Occipital lobe (tissue), 3 donors: ENCODE measurements at places on chromosomes 2 and 18.

DNA sequence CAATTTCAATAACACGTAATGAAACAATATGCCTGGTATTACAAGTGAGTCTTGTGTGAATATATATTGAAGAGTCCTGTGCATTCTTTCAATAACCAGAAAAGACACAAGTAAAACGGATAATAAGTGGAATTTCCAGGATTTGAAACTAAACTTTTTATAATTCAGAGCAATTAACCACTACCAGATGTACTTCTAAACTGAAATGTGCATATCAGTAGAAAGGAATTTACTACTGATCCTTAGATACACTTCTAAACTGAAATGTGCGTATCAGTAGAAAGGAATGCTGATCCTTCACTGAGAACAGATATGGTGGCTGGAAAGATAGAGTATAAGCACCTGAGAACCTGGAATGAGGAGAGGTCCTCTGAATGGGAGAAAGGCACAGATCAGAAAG lies 470.9 kb upstream of the SPHKAP start:
- DNase-seq = no peak

DNA sequence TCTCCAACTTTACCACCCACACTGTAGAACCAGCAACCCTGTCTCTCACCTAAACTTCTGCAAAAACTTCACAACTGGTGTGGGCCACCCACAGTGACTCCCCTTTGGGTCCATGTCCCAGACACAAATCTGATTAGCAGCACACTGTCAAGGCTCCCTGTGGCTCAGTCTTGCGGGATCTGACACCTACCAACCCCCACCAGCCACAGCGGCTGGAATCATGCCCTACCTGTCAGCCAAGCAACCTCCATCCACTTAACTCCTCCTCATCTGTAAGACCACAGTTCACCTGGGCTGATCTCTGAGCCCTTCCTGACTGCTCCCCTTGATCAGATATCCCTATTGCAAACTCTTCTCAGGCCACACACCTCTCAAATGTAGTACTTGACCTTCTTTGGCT lies 14.6 kb downstream of the TCF4 start:
- DNase-seq = no peak

DNA sequence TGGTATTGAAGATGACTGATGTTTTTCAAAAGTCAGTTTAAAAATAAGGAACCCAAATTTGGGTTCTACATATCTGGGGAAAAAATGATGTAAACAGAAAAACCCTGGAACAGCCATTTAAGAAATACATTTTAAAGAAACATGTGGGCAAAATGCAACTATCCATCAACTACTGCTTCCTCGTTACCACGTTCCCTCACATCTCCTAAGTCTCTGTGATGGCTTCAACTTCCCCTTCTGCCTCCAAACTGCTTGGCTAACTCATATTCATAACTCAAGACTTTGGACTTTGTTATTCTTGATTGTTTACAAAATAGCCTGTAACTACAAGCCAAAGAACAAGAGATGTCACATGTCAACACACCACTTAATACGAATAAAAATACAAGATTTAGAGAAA lies 116.3 kb downstream of the DYM start:
- DNase-seq = no peak

DNA sequence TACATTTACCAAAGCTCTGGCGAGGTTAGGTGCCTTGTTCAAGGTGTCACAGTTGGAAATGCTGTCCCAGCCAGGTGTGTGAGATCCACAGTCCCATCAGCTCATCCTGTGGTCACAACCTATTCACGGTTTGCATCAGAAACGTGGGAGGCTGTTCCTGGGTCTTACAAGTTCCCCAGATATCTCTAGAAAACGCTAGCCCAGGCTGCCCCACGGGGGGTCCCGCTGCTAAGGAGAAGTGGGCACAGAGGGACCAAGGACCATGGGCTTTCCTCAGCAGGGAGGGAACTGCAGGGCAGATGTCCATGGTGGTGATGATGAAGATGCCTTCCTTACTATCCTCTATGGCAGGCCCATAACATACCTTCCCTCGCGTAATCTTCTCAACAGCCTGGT lies 649 bp downstream of the FECH start:
- DNase-seq = no peak

DNA sequence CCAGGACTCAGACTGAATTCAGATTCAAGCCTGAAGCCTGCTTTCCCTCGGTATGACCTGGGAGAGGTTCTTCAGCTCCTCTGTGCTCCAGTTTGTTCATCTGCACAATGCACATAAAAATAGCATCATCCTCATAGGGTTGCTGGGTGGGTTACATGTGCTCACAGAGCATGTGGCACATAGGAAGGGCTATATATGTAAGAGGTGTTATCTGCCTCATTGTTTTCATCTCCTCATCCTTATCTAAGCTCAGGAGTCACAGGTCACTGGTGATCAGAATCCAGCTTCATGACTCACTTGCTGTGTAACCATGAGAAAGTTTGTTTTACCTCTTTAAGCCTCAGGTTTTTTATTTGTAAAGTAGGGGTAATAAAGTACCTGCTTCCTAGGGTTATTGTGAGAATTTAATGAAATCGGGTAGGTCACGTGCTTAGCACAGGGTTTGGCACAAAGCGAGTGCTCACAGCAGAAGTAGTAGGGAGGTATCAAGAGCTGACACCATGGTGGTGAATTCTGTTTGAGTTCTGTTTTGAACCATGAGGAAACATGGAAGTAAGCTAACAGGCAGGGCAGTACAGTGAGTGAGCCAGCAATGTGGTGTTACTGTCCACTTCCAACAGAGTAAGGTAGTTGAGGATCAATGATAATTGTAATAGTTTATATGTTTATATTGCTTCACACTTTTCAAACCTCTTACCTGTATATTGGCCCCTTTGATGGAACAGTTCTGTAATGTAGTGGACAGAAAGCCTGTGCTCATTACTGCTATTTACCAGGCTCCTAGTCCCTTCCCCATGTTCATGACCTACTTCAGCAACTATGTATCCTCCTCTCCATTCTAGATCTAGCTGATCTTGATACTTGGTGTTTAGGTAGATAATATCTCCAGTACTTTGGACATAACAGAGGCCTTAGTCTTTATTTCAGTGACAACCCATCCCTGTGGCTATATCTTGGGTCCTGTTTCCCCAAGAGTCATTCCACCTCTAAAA lies 141.4 kb upstream of the LTBP1 start:
- no peak for DNase-seq
